ENCODE measurements at places on chromosomes 4 and X.
A peak's percentile ranks its signal among the peaks of the same experiment; 100 is the strongest.

DNA sequence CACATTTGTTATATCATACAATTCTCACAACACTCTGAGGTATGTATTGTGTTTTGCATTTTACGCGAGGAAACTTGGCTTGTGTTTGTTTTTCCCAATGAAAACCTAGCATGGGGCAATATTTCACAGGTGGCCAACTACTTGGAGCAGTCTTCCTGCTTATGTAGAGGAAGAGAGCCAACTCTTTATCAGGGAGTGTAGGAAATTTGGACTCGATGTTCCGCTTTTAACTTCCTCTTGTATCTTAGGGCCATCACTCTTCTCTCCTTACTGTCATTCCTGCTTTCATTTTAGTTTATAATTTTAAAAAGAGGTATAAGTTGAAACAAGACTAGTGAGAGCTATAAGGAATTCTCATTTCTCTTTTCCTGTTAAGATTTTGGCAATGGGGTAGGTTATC, 107.7 kb upstream of the RPS6KA3 start:
- DNase-seq = no peak

- no peak for DNase-seq
Measured at GRCh38 chr4:186067757-186068385, 1.1 kb upstream of the TLR3 start.

DNA sequence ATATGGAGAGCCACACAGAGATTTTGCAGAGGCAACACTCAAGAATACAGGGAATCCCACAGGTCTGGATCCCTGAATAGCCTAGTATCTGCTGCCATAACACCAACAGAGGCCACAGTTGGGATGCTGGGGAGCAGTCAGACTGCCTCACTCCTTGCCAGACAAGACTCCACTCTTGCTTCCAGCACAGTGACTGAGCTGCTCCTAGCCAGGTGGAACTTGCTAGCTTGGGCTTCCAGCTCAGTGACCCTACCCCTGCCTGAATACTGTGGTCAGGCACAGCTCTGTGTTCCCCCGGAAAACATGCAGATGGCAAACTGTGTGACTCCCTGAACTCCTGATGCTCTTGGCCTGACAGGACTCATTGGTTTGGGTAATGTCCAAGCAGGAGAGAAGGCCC, 251.8 kb downstream of the KCTD8 start:
- no peak for DNase-seq

DNA sequence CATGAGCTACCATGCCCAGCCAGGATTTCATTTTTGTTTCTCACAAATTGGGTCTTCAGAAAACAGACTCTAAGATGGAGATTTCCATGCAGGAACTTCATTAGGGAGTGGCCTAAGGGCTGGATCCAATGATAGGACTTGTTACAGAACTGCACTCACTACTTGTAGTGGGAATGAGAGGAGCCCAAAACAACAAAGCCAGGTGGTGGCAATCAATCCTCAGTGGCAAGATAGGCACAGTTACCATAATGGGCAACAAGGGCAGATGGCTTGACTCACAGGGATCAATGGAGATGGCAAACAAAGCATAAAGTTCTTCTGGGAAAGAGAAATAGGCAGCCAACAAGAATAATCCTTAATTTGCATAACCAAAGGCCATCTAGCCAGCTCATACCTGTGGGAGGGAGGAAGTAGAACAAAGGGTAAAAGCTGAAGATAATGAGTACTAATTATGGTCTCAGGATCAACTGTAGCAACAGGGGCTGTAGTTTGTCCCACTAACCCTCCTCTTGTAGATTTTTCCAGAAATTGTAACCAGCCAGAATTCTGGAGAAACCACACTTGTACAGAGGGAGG, 72.8 kb upstream of the MAPK10 start:
- DNase-seq = no peak

GRCh38 chr4:111991163-111991562, 154.1 kb upstream of the FAM241A start:
- DNase-seq = no peak

DNA sequence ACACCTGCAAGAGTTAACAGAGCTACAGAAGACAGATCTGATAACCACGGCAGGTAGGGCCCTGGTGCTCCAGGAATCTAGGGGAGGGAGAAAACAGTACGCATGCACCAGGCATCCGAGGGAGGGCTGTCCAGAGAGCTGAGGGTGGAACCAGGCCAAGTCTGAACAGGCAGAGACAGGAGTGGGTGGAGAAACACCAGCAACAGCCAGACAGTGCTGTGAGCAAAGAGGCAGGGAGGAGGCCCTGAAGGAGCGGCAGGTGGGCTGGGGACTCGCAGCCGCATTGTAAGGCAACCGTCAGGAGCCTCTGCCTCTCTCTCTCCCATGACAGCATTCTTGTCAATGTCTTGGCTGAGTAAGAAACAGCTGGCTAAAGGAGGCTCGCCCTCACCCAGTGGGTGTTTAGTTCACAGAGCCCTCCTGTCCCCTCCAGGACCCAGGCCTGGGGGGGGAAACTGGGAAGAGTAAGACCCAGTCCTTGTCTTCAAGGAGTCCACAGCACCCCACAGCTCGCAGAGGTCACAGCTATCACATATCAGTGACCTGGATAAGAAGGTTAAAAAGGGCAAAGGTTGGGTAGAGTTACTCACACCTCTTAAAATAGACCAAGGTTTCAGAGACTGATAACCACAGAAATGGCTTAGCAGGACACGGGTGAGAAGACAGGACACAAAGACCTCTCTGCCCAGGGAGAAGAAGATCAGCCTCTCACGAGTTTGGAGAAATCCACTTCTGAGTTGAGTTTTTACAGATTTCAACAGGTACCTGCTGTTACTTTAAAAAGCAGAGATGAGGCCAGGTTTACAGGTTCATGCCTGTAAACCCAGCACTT, 10.5 kb downstream of the ACSL1 start:
- peak; percentile 5 for DNase-seq

GRCh38 chr4:186701273-186701672, 22.4 kb downstream of the FAT1 start:
- DNase-seq = no peak

DNA sequence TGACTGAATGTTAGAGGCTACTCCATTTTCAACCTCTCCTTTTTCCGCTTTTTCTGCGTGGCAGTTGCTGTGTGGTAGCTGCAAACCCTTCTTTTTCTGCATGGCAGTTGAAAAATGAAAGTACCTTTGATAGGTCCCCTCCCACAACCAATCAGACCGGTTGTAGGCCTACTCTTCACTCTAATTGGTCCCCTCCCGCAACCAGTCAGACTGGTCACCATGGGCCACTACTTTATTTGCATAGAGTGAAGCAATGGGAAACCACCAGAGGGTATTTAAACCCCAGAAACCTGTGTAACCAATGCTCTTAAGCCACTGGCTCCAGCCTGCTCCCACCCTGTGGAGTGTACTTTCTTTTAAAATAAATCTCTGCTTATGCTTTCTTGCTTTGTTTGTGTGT, 877.8 kb downstream of the FAM133A start:
- no peak for DNase-seq

GRCh38 chrX:13721819-13722519, 12.5 kb downstream of the TRAPPC2 start:
- DNase-seq = no peak

GRCh38 chr4:22410645-22411247, 105.1 kb downstream of the ADGRA3 start:
- peak; percentile 19 for DNase-seq

DNA sequence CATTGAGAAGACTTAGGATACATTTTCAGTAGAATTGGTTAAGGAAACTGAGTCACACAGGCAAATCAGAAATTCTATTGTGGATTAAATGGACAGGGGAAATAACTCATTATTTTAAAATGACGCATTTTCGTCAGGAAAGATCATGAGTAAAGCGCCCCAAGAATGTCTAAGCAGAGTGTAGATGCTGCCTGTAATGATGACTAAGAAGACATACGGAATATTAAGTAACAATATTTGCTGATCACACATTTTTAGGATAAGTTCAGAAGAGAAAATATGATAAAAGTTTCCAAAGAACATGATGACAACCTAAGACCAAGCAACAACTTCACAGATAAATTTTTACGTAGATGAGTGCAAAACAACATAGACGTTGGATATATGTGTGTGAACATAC, 596.3 kb upstream of the TENM3 start:
- DNase-seq = no peak

- DNase-seq = no peak
Measured at GRCh38 chr4:184343502-184344177, 126.0 kb upstream of the ENPP6 start.

DNA sequence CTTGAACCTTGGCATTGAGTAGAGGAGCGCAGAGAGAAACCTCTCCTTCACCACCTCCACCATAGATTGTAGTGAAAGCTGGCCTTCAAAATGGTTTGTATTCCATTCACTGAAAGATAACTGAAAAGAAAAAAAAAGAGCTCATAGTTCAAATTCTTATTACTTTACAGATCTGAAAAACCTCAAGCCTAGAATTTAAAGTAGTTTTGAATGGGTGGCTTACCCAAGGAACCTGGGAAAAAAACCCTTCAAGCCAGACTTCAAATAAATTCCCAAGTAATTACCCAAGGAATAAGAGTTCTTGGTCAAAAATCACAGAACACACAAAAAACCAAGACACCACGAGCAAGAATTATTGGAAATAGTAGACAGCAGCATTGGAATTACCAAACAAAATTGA, 83.6 kb upstream of the TMEM33 start:
- DNase-seq = no peak

GRCh38 chr4:146032234-146032860, 93.7 kb upstream of the ZNF827 start:
- DNase-seq = no peak

DNA sequence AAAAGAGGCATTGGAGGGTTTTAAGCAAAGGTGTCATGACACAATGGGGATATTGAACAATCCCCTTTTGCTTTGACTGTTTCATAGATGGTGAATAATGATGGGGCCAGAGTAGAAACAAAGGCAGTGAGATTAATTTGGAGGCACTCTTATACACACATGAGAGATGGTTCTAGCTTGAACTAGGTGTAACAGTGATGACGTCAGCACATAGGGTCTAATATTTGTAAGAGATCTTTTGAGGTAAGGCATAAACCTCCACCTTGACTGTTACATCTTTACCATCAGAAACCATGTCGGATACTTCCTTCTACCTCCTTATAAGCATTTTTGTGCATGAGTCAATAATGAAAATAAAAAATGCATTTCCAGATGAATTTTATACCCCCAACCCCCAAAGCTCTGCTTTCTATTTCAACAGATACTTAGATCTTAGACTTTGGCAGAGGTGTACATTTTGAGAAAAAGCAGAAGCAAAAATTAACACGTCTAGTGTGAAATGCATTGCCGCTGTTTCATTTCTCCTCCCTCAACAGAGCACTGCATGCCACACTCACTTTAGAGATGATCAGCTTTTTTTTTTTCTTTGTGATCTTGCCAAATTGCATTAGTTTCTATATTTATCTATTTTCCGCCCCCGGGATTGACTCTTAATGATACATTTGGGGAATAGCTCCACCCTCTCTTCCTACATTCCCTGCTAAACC, 87.2 kb downstream of the HS3ST1 start:
- DNase-seq = no peak

DNA sequence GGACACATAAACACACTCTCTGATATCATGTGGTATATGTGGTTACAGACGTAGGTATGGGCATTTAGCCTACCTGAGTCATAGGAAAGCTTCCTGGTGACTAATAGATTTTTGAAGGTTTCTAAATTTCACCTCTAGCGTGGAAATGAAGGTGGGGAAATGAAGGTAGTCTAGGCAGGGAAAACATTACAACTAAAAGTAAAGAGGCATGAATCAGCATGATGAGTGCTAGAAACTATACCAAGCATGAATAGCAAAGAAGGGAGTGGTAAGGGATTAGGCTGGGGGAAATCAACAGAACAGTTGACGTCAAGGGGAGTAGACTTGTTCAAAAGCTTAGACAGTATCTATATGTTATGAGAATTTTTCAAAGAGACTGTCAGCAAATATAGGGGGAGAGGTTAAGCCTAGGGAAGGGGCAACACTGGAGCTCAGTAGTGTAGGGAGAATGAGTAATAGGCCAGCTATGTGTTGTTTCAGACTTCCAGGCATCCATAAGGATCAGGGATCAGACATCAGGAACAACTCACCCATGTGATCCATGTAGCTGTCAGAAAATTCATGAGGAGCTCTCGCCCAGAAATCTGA, 279.3 kb upstream of the DIPK2B start:
- DNase-seq = no peak

Measured in NCI-H2081 treated with DMSO at 0.1 percent for 48 hours (cell line).